Stimulated activated naive CD4-positive, alpha-beta T cell treated with Interleukin-2 at 50 U/mL for 16 hours (primary cell): ENCODE measurements at places on chromosomes 6 and 20.

GRCh38 chr20:62501801-62502495, 26.2 kb upstream of the GATA5 start:
- DNase-seq = peak; percentile 75

- no peak for DNase-seq
These were observed 163.9 kb upstream of the NT5E start for GRCh38 chr6:85285934-85286333.

DNA sequence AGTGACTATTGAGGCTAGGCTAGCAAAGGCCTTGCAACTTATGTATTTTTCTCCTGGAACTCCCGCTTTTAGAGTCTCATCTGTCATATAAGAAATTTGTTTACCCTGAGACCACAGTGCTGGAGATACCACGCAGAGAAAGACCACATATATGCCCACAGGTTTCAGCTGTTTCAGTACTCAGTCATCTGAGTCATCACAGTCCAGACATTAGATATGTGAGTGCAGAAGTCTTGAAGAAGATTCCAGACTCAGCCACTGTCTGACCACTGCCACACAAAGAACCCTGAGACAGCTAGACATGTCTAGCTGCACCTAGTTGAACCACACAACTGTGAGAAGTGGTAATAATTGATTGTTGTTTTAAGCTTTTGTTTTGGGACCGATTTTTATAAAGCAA, 648.3 kb downstream of the EPM2A start:
- DNase-seq = no peak

DNA sequence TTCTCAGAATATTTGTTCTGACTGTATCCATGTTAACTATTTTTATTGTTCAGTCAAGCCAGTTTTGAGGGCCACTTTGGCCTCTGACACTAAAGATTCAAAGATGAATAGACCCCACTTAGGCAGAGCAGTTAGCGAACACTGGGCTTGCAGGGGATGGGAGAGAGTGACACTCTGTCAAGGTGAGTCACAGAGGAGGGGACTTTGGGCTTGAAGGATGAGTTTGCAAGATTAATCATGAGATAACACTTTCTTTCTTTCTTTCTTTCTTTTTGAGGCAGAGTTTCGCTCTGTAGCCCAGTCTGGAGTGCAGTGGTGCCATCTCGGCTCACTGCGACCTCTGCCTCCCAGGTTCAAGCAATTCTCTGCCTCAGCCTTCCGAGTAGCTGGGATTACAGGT, 46.4 kb downstream of the SPATA2 start:
- no peak for DNase-seq

GRCh38 chr20:32764005-32764960, 2.1 kb downstream of the DNMT3B start:
- DNase-seq = no peak

DNA sequence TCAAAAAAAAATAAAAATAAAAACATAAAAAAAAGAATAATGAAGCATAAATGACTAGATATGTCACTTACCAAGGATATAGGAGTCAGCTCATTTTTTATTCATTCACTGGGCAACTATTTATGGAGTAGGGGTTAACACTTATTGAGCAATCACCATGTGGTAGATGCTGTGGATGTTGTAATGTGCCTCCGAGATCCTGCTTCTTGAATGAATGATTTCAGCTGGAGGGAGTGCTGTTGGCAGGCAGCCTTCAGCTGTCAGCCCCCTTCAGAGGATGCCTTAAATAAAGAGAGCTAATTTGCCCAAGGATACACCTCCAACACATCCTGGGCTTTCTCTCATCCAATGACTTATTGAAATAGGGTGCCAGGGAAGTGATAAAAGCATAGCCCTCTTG, 229.5 kb upstream of the DTNBP1 start:
- no peak for DNase-seq

DNA sequence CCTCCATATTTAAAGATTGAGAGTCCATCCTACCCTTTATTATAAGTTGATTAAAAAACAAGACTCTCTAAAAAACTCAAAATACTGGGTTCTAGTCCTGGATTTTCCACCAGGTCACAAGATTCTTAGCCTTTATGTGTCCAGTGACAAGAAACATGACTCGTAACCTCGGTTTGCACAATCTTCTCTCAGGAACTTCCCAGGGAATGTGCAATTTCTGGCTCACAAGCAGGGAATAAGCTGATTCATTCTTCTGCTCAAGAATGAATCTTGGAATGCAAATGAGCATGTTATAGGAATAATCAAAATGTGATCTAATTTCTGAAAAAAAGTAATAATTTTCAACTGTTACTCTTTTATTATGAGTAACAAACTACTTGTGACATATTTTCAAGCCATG, 45.1 kb downstream of the OGFRL1 start:
- DNase-seq = no peak

- DNase-seq = no peak
These were observed 58.9 kb upstream of the LRRC1 start for GRCh38 chr6:53735896-53736295.

- peak; percentile 1 for DNase-seq
These were observed 392.7 kb upstream of the MAN1A1 start for GRCh38 chr6:119742188-119742803.

DNA sequence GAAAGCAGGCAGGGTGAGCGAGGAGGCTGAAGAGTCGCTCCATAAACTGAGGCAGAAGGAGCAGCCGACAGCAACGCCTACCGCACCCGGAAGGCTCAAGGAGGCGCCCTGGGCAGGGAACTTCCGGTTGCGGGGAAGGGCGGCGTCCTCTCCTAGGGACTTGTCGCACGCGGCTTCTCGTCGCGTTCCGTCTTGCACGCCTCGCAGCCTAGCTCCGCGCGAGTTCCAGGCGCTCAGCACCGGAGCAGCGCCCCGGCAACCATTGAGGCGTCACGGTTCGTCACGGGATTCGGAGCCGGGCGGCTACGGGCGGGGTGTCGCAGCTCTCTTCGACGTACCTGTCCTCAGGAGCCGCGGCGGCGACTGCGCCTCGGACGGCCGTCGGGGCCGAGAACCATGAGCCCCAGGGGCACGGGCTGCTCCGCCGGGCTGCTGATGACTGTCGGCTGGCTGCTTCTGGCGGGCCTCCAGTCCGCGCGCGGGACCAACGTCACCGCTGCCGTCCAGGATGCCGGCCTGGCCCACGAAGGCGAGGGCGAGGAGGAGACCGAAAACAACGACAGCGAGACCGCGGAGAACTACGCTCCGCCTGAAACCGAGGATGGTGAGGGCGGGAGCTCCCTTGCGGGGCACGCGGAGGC, at the start of gene SPACA1:
TSS of gene SPACA1 (plus strand) at position 332 of the 641 bp plus-strand sequence. CDS start at position 397, 65 bp downstream.
- no peak for DNase-seq

DNA sequence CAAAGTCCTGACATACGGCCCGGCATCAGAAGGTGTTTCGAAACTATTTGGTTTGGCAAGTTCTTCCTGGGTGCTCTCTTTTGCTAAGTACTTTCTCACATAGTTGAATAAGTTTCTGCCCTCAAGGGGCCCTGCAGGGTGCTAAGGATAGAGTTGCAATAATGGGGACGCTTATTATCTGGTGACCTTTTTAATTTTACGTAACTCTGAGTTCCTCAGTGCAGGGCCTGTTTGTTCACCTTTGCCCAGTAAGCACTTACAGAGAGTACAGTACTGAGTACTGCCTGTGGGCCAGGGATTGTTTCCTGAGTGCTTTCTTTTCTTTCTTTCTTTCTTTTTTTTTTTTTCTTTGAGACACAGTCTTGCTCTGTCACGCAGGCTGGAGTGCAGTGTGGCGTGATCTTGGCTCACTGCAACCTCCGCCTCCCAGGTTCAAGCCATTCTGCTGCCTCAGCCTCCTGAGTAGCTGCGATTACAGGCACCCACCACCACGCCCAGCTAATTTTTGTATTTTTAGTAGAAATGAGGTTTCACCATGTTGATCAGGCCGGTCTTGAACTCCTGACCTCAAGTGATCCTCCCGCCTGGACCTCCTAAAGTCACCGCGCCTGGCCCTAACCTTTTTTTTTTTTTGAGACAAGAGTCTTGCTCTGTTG, 4.5 kb upstream of the PXMP4 start:
- DNase-seq = no peak

DNA sequence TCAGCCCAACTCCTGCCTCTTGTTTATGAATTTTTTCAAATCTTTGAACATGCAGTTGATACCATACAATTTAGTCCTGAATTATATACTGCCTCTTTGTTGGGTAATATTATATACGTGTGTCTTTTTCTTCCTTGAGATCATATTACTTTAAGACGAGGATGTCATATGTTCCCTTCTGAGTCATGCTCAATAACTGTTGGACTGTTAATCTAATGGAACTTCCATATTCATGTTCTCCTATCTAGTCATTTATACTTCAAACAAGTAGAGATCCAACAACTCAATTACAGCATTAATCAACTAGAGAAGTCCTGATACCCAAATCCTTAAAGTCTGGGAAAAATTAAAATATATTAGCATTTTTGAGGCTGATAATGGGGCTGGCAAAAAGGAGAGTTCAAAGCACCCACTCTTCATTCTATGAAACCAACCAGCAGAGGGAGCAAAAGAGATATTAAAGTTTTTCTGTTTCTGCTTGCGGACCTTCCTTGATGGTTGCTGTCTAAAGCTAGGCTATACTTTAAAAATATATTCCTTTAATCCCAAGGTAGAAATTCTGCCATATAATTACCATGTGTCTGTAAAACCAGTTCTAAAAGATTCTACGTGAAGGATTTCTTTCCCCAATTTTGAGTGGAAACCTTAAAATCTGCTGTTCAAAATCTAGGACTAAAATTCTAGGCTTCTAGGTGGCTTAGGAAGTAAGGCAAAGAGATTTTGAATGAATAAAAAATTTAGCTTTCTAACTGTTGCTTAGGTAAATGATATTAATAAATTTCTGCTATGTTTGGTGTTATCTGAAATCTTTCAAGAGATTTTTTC, 498.9 kb downstream of the BCKDHB start:
- no peak for DNase-seq

GRCh38 chr20:1150218-1150617, 31.8 kb downstream of the PSMF1 start:
- no peak for DNase-seq

DNA sequence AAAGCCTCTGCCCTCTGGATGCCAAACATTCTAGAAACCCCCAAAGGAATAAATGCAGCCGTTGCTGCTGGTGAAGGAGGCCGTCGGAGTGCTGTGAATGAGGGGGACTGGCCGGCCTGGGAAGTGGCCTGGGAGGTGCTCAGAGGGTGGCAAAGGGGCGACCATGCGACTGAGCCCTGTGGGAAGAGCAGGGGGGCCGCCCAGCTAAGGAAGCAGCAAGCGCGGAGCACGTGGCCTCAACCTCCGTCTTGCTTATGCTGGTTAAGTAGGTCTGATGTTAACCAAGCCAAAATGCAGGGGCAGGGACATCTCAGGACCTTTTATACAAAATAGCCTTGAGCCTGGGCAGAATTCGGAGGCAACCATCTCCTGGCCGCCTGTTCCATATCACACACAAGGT, 381.5 kb downstream of the TAF4 start:
- no peak for DNase-seq

- no peak for DNase-seq
These were observed 588 bp upstream of the ACSS2 start for GRCh38 chr20:34875642-34876405.

DNA sequence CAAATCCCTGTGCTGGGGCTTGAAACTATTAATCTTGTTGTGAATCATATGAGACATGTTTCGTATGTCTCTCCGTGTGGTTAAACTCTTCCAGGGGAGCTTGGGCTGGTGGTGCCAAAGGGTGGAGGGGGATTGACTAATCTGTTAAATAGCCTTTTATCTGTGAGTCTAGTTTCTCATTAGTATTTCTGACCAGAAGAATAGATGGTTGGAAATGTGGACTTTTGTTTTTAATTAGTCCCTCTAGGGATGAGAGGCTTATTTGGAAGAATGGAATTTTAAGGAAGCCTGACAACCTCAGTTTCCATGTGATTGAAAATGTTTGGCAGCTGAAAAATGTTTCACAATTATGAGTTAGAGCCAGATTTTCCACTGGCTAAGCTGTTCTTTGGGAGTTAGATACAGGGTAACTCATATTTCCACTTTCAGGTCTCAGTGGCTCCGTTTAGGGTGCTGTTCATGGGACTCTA, 117.3 kb downstream of the BCKDHB start:
- DNase-seq = no peak

DNA sequence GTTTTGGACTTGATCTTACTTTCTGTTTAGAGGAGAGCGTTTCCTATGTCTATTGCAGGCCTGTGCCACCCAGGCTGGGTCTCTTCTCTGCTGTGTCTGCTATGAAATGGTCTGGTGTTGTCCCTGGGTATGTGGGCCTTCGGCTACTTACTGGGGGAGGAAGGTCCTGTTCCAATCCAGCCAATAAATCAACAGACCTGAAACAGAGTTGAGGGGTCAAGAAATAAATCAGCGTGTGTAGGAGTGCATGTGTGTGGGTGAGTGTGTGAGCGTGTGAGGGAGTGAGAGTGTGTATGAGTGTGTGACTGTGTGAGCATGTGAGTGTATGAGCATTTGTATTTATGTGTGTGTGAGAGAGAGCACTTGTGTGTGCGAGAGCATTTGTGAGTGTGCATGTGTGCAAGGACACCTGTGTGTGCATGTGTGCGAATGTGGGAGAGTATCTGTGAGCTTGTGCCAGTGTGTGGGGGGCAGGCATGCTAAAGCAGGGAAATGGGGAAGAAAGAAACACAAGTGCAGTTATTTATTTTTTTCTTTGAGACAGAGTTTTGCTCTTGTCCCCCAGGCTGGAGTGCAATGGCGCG, 86.3 kb upstream of the PMEPA1 start:
- no peak for DNase-seq

DNA sequence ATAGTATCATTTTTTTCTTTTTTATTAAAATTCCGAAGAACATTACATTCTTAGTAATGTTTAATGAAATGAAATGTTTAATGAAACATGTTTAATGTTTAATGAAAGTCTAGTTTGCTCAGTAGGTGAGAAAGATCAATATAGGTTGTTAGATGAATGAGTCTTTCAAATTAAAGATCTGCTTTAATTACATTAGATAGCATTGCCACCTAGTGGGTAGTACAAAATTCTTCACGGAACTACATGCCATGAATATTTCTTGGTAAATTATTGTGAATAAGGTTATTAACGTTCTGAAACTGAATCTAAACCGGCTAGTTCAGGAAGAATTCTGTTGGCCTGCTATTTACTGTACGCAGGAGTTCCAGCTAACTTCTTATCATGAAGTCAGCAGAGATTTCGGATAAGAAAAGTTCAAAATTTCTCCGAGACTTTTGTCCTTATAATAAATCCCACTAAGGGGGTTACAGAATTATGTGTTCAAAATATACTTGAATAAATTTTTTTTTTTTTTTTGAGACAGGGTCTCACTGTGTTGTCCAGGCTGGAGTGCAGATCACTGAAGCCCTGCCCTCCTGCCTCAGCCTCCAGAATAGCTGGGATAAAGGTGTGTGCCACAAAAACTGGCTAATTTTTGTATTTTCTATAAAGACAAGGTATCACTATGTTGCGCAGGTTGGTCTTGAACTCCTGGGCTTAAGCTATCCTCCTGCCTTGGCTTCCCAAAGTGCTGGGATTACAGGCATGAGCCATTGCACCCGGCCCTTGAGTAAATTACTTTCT, 7.9 kb upstream of the GMNN start:
- DNase-seq = no peak
